ENCODE measurements at places on chromosomes 13 and 19.

GRCh38 chr19:29384656-29385055 is 141.1 kb upstream of the VSTM2B start:
- no peak for DNase-seq

GRCh38 chr19:30596813-30597399 is 224.7 kb downstream of the ZNF536 start:
- DNase-seq, result no peak

- no peak for DNase-seq
Measured at GRCh38 chr13:42977219-42977659, 14.8 kb downstream of the EPSTI1 start.

- DNase-seq, result no peak
Measured at GRCh38 chr13:114279146-114279545, 2.3 kb upstream of the UPF3A start.

DNA sequence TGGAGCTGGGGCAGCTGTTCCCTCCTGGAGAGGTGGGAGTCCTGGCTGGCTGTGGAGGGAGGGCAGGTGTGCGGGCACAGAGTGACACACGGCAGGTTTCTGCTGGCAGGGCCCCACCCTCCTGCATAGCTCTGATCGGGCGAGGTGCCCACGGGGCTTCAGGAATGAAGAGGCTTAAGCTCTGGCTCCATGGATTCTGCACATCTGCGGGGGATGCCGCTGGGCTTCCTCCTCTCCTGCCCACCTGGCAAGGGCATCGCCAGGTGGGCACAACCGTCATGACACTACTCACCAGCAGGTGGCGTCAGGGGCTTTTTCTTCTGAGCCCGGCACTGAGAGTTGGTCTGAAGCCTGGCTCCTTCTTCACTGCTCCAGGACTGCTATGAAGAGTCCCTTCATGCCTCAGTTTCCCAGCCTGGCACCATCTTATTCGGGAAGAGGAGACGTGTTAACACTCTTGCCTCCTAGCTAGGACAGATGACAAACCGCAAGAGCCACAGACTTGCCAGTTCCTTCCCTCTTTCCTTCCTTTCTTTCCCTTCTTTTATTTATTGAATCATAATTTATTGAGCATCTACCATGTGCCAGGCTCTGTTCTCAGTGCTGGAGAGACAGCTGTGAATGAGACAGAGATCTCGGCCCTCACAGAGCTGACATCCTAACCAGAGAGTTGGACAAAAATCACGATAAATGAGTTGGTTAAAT is 15.2 kb upstream of the PAK4 start:
- DNase-seq, result no peak
